CD4-positive, alpha-beta T cell treated with Interleukin-4 for 4 hours (primary cell): ENCODE measurements at places on chromosomes 7 and 10.

GRCh38 chr10:127279334-127279774 is 83.0 kb upstream of the INSYN2A start:
- DNase-seq = no peak

DNA sequence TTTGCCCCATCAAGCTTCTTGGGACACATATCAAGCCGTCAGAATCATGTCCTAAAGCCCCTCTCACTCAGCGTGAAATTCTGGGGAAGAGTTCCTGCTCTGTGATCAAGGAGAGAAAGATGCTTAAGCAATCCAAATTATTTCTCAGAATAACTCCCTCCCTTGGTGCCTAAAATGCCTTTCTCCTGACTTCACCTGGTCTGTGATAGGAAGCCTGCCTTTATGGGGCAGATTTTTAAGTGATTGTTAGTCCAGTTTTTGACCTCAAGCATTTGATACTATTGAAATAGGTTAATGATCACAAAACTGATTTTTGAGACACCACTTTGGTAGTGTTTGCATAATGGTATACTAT is 76.4 kb upstream of the MAGI2 start:
- DNase-seq = no peak

GRCh38 chr10:36183726-36184125 is 541.6 kb upstream of the FZD8 start:
- DNase-seq = no peak

DNA sequence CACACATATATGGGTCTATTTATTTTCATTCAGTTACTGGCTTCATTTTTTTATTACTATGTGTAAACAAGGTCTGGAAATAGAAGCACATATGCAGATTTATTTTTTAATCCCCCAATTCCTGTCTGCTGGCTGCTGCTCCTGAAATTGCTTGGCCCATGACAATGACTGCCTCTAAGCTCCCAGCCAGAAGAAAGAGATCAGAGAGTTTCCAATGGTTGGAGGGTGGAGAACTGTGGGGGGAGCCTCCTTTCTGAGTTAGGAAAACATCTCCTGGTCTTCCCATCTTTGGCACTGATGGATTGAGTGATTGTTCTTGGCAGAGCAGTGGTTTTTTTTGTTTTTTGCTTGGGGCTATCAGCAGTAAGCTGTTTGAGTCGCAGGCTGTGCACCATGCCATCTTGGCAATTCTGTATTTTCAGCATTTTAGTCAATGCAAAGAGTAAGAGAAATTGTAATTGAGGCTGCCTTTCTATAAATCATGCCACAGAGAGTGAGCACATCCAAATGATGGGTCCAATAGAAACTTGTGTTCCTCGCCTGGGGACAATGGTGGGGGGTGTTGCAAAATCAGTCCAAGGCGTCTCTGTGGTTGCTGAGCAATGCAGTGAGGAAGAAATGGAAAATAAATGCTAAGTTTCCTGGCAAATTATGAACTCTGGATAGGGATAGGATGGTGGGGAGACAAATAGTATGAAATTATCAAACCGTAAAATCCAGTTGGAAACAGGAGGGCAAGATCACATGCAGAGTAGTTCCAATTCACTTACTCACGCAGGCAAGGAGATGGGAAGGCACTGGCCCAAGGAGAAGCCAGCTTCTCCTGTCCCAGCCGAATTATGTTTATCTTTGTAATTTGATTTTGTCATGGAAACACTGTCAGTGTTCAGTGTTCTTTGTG is 382.4 kb downstream of the SORCS3 start:
- no peak for DNase-seq

- DNase-seq = no peak
Observed at GRCh38 chr10:110003524-110003885, 4.3 kb upstream of the ADD3 start.

GRCh38 chr7:45714521-45714820 is 140.3 kb downstream of the ADCY1 start:
- no peak for DNase-seq

GRCh38 chr7:23418046-23418445 is 52.2 kb downstream of the IGF2BP3 start:
- no peak for DNase-seq

DNA sequence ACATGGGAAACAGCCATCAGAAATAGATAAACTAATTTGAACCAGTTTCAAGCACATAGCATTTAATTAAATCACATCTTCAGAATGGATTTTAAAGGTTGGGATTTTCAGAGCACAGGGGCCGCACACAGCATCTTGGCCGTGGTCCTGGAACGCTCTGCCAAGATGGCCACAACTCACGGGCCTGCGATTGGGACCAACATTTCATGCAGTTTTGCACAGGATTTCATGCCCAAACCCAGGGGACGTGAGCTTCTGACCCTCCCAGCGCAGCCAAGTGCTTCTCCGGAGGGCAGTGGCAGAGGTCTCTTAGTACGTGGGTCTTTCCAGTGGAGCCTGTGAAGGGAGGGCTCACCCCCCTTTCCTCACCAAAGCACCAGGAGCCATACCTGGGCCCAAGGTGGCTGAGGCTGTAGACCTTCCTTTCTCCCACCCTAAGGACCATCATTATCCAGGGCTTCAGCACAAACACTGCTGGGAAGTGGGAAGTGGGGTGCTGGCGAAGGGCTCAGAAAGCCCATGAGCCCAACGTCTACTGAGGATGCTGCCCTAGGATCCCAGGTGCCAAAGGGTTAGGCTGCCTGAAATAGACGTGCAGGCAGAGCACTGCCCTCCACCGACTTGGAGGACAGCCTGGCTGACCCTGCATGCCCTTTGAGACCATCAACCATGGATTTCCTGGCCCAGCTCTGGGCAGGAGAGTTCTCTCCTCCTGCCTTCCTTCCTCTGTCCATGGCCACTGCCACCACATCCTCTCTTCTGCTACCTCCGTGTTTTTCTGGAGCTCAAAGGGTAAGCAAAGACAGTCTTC is 611.2 kb upstream of the MGMT start:
- DNase-seq = no peak

- no peak for DNase-seq
Observed at GRCh38 chr10:77043420-77043763, 594.2 kb downstream of the KCNMA1 start.

GRCh38 chr10:5564537-5565204 is 39.9 kb downstream of the CALML3 start:
- peak; percentile 57 for DNase-seq

- DNase-seq = no peak
Observed at GRCh38 chr10:133195096-133195495, 34.9 kb upstream of the UTF1 start.

DNA sequence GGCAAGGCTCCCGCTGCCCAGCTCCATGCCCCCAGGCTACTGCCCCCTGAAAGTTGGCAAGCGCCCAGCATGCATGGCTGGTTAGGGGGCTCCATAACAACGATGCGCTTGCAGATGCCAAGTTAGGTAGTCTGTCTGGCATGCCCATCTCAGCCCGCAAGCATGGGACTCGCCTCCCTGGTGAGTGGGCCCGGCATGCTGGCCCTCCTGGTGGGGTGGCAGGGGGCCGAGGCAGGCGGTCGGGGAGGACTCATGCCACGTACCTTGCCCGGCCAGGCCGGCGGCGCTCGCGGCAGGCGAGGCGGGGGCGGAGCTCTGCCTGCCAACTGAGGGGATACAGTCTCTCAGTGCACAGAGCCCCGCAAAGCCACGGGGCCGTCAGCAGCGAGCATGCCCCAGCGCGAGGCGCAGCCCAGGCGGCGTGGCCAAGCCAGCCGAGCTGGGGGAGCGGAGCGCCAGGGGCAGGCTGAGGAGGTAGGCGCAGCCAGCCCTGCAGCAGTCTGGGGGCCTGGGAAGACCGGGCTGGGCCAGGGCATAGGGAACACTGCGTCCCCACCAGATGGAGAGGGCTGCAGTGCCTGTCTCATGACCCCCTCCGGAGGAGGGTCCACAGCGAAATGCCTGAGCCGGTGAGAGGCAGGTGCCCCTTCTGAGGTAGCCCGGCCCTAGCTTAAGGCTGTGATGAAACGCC is 28.0 kb upstream of the NDST2 start:
- DNase-seq = no peak

- no peak for DNase-seq
Observed at GRCh38 chr10:99368646-99369045, 39.5 kb downstream of the CNNM1 start.

- DNase-seq = no peak
Observed at GRCh38 chr10:11435581-11435981, 175.9 kb downstream of the USP6NL start.

DNA sequence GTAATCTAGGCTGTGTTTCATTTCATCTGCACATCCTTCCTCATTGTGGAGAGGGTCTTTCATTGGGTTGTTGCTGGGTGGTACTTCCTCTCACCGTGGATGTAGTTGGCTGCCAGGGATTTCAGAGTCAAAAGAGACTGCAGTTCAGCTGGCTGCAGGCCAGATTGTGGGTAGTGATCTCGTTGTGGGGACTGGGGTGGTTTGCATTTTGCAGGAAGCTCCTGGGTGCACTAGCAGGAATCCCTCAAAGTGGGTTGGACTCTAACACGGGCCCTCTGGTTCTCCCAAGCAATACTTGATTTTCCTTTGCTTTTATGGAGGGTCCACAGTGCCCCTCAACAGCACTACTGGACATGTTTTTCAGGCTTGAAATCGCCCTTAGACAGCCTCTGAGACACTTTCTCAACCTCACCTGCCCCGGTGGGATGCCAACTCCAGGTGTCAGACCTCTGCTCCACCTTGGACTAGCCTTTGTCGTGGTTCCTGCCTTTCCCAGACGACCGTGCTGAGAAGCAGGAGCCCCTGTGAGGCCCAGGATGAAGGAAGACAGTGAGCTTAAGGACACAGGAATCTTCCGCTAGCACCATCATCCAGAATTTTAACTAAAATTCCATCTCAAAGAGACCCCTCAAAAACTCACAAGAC is 23.9 kb upstream of the ZNF273 start:
- DNase-seq = no peak

DNA sequence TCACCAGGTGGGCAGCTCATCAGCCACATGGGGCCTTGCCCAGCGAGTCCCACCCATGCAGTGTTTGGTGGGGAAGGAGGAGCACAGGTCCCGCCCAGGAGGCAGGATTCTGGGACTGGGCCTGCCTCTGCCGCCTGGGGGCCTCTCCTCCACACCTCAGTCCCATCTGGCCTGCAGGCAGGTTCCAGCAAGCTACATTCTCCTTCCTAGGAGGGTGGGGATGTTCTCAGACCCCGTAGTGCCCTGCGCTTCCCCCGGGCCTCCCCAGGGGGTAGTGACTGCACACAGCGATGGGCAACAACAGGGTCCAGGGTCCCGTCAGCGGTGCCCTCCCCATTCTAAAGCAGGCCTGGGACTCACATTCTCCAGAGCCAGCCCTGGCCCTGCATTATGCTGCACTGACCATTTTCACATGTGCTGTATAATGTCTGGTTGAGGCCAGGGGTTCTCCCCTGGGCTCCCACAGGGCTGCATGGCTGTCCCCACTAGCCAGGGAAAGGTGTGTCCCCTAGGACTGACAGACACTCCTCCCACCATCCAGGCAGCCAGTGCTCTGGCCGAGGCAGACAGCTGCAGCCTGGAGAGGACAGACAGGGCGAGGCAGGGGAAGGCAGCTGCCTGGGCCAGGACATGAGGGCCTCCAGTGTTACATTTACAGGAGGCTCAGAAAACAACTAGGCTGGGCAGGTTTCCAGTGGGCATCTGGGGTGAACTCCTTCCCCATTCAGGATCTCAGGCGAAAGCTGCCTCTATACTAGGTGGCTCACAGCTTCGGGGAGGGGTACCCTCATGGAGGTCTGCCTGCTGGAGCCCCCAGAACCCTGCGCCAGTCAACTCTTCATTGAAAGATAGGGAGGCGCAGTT is 9.3 kb downstream of the RASGEF1A start:
- no peak for DNase-seq

DNA sequence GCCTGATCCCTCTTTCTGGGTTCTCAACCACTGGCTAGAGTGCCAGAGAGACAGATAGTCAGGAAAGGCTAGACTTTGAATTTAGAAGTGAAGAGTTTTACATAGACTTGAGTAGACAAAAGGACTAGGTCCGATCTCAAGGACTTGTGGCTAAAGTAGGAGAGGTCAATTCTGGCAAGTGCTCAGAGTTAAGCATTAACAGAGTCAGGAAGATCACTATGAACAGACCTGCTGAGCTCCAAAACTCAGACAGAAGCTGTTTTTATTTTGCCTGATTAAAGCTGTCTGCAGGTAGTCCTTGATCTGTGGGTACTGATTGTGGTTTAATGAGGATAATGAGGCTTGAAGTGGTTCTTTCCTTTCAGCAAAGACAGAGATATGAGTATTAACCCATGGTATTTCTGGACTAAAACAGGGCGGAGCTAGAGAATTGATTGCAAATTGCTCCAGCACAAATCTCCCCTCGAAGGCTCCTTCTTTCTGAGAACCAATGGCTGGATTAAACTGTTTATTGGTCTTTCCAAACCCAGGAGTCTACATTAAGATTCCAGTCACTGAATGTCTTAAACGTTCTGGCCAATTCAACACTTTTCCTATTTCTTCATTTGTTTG is 423.2 kb downstream of the IPMK start:
- no peak for DNase-seq

DNA sequence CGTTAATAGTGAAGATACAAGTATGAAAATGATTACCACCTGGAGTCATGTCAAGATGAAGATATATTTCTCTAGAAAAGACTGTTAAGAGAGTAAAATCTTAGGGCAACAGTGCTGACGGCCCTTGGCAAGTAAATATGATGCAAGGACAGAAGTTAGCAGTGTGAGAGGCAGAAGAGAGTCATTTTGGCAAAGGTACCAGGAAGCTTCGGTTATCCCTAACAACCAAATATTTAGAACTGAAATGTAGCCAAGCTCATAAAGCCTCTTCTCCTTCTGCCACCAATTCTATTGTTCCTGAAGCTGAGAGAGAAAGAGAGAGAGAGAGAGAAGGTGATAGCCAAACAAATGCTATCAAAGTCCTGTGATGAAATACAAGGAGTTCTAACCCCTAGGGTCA is 109.6 kb downstream of the MACC1 start:
- no peak for DNase-seq

DNA sequence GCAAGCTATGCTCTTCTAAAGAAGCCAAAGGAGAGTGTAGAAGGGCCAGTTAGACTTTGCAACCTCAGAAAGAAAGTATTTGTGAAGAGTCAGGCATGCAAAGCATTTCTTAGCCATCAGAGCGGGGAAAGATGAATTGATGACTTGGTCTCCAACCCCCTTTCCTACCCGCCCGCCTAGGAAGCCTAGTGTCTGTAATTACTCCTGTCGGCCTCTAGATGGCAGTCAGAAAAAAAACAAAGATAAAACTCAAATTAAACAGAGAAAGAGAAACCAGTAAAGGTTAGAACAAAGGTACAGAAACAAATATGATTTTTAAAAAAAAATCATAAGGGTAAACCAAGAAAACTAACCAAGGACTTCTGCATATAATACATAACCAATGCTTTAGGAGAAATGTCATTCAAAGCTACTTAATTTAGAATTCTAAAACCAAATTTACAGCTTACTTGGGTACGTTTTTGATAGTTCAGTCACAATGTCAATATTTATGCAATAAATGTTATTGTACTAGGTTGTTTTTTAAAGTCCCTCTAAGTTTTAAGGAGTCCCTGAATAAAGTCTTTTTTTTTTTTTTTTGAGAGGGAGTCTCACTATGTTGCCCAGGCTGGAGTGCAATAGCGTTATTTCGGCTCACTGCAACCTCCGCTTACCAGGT is 97.6 kb downstream of the LYZL1 start:
- DNase-seq = peak; percentile 55
